ENCODE measurements at places on chromosomes 11 and 22.

GRCh38 chr11:96356848-96357247 lies 13.9 kb upstream of the MAML2 start:
- DNase-seq, result no peak

- no peak for DNase-seq
Measured at GRCh38 chr11:17846852-17847453, 112.4 kb downstream of the KCNC1 start.

- DNase-seq, result no peak
Measured at GRCh38 chr11:35912883-35913624, 30.8 kb upstream of the LDLRAD3 start.

- no peak for DNase-seq
Measured at GRCh38 chr22:25406510-25407210, 157.8 kb upstream of the GRK3 start.

- DNase-seq, result no peak
Measured at GRCh38 chr11:112643416-112643815, 317.8 kb upstream of the NCAM1 start.

DNA sequence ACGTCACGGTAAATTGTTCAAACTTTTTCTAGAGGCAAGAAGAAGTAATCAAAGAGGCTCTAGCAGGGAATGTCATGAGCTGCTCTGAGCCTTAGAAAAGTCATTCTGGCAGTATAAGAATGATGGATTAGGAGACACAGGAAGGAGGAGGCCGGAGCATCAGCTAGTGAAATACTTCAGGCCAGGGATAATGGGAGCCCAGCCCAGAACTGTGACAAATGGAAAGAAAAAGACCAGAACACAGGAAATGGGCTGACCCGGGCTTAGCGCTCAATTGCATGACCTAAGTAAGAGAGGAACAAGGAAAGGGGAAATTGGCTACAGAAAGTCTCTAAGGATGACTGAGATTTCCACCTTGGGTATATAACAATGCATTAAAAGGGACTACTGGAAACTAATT lies 108.6 kb downstream of the LARGE1 start:
- DNase-seq, result no peak

- no peak for DNase-seq
Measured at GRCh38 chr22:49201046-49201970, 626.4 kb downstream of the BRD1 start.

DNA sequence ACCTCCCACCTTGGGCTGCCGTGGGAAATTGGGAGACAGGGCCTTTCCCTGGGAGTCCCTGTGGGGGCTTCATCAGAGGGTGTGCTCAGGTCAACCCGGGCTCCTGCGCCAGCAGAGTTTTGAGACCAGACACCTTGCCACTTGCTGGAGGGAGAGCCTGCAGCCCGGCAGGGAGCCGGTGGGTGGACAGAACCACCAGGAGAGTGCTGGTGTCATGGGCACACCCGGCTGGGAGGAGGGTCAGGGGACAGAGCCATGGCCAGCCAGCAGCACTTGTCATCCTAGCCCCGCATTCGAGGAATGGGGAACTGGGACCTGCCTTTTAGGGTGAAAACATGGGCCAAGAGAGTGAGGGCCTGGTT lies 209.3 kb downstream of the TBC1D22A start:
- DNase-seq, result no peak

DNA sequence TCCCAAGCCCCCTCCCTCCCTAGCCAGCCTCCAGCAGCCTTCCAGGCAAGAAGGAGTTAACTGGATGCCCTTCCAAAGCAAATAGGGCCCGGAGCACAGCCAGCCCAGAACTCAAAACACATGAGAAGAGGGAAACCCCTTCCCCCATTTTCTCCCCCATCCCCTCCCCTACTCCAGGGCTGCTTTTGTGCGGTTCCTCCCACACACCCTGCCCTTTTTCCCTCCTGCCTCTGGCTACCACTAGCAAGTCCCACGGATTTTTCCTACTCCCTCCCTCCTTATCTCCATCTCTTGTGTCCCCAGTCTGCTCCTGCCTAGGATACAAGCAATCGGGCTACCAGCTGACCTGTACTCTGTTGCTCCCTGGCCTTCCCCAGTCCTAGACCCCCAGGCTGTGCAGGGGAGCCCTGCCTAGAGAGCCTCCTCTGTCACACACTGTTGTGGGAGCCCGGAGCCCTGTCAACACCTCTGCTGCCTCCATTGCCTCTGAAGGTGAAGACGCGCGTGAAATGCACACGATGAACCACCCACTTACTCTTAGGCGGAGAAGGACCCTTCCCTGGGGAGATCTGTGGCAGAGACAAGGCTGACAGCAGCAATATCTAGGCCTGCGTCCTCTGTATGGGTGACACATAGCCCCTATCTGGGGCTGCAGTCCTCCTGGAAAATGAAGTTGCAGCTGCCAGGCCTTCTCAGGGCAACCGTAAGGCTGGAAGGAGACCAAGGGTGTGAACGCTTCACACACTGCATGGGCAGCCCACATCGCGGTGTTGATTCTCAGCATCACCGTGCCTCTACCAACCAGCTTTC lies 282.8 kb downstream of the MN1 start:
- DNase-seq, result no peak

- peak; percentile 39 for DNase-seq
Measured at GRCh38 chr11:88301488-88302140, 35.9 kb downstream of the CTSC start.

DNA sequence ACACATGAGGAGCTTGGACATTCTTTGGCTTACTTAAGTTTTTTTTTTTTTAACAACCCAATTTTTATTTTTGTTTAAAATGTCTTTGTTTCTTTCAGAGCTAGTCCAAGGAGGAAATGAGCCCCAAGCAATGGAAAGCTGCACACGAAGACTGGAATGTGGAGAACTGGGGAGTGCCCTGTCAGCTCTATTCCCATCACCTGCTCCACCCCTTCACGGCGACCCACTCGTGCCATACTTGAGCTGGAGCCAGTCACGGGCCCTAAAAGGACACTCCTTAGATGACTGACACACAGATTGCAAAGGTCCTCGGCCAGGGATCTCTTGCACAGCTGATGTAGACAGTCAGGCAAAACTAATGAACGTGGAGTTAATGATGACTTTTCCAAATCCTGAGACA lies 10.6 kb upstream of the SLC25A18 start:
- DNase-seq, result no peak

All from HFFc6 (cell line).